ENCODE measurements at places on chromosomes 1 and 21.

DNA sequence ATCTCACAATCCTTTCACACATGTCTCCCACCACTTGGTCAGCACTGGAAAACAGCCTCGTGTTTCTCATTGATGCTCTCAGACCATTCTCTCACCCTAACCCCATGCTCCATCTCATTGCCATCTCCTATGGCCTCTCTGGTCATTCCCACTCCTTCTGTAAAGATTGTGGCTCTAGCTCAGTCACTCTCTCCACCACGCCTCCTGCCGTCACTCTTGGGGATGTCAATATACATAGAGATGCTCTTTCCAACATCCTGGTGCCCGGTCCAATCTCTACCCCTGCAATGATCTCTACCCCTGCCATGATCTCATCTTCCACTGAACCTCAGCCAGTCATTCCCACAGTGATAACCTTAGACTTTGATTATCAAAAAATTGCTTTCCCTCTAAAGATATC, 90.1 kb downstream of the NTPCR start:
- H3K4me1 ChIP-seq, result no peaks in the 10 kb centered on the region
- H3K27ac ChIP-seq, result no peak overlapping the region
- H3K27me3 ChIP-seq, result no peaks in the 10 kb centered on the region
- no peaks in the 10 kb centered on the region for H3K36me3 ChIP-seq
- no peak overlapping the region for H3K4me3 ChIP-seq

- no peak for DNase-seq
- H3K4me1 ChIP-seq, result peaks cover 19% of the 10 kb centered on the region
- no peaks in the 10 kb centered on the region for H3K36me3 ChIP-seq
- no peak overlapping the region for H3K27ac ChIP-seq
- no peak overlapping the region for H3K4me3 ChIP-seq
These were observed 3.2 kb upstream of the SRRM1 start for GRCh38 chr1:24639881-24640280.

- H3K27me3 ChIP-seq, result no peaks in the 10 kb centered on the region
- no peaks in the 10 kb centered on the region for H3K4me1 ChIP-seq
- no peaks in the 10 kb centered on the region for H3K36me3 ChIP-seq
- DNase-seq, result no peak
- H3K4me3 ChIP-seq, result no peak overlapping the region
- no peak overlapping the region for H3K27ac ChIP-seq
These were observed 499.9 kb downstream of the NUF2 start for GRCh38 chr1:163821679-163822078.

GRCh38 chr1:23013657-23014056, 2.0 kb downstream of the TEX46 start:
- DNase-seq, result no peak
- H3K4me1 ChIP-seq, result peaks cover 5% of the 10 kb centered on the region
- H3K27me3 ChIP-seq, result no peaks in the 10 kb centered on the region
- no peak overlapping the region for H3K27ac ChIP-seq

DNA sequence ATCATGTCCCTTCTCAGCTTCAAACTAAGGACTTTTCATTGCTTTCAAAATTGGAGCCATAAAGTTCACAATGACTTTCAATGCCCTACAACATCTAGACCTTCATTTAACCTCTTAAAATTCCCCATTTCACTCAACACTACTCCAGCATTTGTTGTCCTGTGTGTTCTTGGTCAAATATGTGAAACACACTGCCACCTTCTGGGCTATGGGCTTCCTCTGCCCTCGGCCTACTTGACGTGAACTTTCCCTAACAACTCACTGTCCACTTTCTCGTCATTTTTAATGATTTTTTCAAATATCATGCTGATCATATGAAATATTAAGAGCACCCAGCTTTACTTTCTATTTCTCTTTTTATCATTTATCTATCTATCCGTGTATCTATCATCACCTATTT, 2018.4 kb downstream of the NCAM2 start:
- DNase-seq, result no peak
- no peak overlapping the region for H3K4me3 ChIP-seq
- H3K4me1 ChIP-seq, result no peaks in the 10 kb centered on the region
- no peaks in the 10 kb centered on the region for H3K36me3 ChIP-seq
- H3K27ac ChIP-seq, result no peak overlapping the region

GRCh38 chr1:74715806-74716205, 17.0 kb downstream of the CRYZ start:
- H3K27ac ChIP-seq, result no peak overlapping the region
- no peak overlapping the region for H3K4me3 ChIP-seq
- H3K27me3 ChIP-seq, result no peaks in the 10 kb centered on the region
- no peak for DNase-seq

GRCh38 chr1:212182171-212182570, 103.0 kb upstream of the PPP2R5A start:
- no peaks in the 10 kb centered on the region for H3K27me3 ChIP-seq
- H3K27ac ChIP-seq, result no peak overlapping the region
- no peaks in the 10 kb centered on the region for H3K4me1 ChIP-seq
- DNase-seq, result no peak

DNA sequence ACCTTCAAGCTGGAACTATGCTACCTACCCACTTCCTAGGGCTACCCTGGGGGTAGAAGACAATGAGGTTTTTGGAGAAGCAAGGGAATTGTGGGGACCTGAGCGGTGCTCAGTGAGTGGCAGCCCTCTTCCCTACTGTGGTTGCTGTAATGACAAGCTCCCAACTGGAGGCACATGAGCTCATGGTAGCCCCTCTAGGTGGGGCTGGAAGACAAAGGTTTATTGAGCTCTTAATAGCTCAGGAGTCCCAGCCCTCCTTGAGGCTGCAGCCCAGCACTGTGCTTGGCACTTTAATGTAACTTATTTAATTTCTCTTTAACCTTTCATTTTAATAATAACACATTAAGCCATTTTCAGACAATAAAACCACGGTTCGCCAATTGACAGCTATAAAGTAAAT, 528.9 kb downstream of the OMA1 start:
- no peak overlapping the region for H3K4me3 ChIP-seq
- H3K4me1 ChIP-seq, result no peaks in the 10 kb centered on the region
- no peak for DNase-seq
- H3K27ac ChIP-seq, result no peak overlapping the region

- peaks cover 51% of the 10 kb centered on the region for H3K4me1 ChIP-seq
- no peak overlapping the region for H3K4me3 ChIP-seq
- H3K27ac ChIP-seq, result no peak overlapping the region
- no peaks in the 10 kb centered on the region for H3K27me3 ChIP-seq
These were observed 3.2 kb upstream of the CCNL2 start for GRCh38 chr1:1402072-1402900.

DNA sequence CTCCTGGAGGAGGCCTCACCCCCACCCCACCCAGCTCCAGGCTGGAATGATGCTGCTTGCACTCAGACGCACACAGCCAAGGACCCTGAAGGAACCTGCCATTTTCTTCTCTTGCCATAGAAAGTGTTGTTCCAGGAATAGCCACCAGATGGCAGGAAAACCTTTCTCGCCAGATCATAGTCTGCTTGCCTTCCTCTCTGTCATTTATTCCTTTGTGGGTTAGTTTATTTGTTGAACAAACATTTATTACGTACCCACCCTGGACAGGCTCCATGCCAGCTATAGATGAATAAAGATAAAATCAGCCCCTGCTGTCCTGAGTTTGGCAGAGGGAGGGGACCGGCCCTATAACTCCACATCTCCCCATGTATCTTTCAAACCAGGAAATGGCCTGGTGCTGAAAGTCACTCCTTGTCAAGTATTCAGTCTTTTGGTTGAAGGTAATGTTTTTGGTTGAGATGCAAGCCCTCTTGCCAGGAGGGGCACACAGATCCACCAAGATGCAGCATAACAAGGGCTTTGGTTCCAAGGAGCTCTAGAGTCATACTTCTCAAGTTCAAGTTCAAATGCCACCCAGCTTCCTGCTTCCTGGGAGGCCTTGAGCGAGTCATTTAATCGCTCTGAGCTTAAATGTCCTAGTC, 7.0 kb upstream of the KCNC4 start:
- no peak overlapping the region for H3K27ac ChIP-seq
- H3K4me3 ChIP-seq, result no peak overlapping the region
- H3K4me1 ChIP-seq, result peaks cover 27% of the 10 kb centered on the region
- DNase-seq, result peak; percentile 68

GRCh38 chr1:67869233-67869632, 36.0 kb upstream of the GNG12 start:
- H3K27me3 ChIP-seq, result no peaks in the 10 kb centered on the region
- no peaks in the 10 kb centered on the region for H3K4me1 ChIP-seq
- no peak for DNase-seq
- H3K27ac ChIP-seq, result no peak overlapping the region

GRCh38 chr21:36422279-36423098, 37.3 kb downstream of the CHAF1B start:
- no peak overlapping the region for H3K27ac ChIP-seq
- no peaks in the 10 kb centered on the region for H3K36me3 ChIP-seq
- no peak overlapping the region for H3K4me3 ChIP-seq
- no peaks in the 10 kb centered on the region for H3K27me3 ChIP-seq

- DNase-seq, result no peak
- H3K4me3 ChIP-seq, result no peak overlapping the region
- no peak overlapping the region for H3K27ac ChIP-seq
- peaks cover 5% of the 10 kb centered on the region for H3K36me3 ChIP-seq
- H3K27me3 ChIP-seq, result no peaks in the 10 kb centered on the region
- peaks cover 8% of the 10 kb centered on the region for H3K4me1 ChIP-seq
These were observed 11.0 kb downstream of the EGLN1 start for GRCh38 chr1:231411036-231411531.

DNA sequence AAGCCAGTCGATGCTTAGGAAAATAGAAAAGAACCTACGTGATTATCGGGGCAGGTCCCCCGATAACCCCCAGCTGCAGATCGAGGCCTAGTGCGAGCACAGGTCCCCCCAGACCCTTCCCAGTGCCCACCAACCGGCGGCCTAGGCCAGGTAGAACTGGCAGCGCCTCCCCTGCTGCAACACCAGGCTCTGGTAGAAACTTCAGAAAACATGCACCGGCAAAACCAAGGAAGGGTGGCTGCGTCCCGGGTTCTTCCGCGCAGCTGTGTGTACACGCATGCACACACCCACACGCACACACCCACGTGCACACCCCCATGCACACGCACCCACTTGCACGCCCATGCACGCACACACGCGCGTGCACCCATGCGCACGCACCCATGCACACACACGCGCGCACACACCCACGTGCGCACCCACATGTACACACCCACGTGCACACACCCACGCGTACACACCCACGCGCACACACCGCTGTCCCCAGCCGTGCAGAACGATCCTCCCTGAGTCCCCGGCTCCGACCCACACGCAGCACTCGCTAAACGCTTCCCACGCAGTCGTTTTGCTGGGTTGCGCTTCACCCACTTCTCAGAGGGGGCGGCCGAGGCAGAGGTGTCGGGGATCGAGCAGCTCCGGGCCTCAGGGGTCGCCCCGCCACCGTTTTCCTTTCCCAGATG, 5.2 kb downstream of the TSPEAR start:
- H3K27ac ChIP-seq, result no peak overlapping the region
- H3K27me3 ChIP-seq, result peaks cover 81% of the 10 kb centered on the region
- H3K4me3 ChIP-seq, result no peak overlapping the region
- DNase-seq, result no peak

DNA sequence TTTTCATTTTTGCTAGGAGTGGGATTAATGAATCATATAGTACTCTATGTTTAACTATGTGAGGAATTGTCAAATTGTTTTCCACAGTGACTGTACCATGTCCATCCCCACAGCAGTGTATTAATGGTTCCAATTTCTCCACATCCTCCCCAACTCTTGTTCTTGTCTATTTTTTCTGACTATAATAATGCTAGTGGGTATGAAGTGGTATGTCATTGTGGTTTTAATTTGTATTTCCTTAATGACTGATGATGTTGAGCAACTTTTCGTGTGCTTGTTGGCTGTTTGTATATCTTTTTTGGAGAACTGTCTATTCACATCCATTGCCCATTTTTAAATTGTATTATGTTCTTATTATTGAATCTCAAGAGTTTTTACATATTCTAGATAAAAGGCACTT, 10.0 kb upstream of the KPRP start:
- H3K27ac ChIP-seq, result no peak overlapping the region
- no peak for DNase-seq
- no peaks in the 10 kb centered on the region for H3K27me3 ChIP-seq
- H3K36me3 ChIP-seq, result no peaks in the 10 kb centered on the region

DNA sequence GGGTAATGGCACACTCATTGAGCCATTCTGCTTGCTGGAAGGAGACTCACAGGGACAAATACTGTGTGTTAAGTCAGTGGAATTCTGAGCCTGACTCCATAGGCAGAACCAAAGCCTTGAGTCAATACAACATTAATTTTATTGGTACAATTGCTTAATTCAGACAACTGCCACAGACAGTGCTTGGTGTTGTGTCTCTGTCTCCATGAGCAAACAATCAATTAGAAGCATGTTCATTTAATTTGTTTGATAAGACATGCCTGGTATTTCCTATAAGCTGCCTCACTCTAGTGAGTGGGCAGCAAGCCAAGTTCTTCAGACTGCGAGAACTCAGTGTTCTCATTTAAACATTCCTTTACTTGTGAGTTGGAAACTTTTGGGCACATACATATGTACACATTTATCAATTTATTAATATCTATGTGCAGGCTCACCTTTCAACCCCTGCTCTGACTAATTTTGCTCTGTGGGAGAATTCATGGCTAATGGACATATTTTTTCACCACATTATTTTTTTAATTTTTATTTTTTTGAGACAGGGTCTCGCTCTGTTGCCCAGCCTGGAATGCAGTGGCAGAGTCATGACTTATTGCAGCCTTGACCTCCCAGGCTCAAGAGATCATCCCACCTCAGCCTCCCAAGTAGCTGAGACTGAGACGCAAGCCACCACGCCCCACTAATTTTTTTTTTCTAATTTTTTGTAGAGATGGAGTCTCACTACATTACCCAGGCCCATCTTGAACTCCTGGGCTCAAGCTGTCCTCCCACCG, 4.5 kb upstream of the SRSF10 start:
- no peak overlapping the region for H3K27ac ChIP-seq
- no peaks in the 10 kb centered on the region for H3K36me3 ChIP-seq
- H3K4me3 ChIP-seq, result no peak overlapping the region
- DNase-seq, result peak; percentile 32

GRCh38 chr21:42237161-42237560, 18.2 kb downstream of the ABCG1 start:
- no peak overlapping the region for H3K27ac ChIP-seq
- H3K4me1 ChIP-seq, result peaks cover 44% of the 10 kb centered on the region
- no peak overlapping the region for H3K4me3 ChIP-seq
- H3K27me3 ChIP-seq, result no peaks in the 10 kb centered on the region

GRCh38 chr21:46082713-46082962, 15.3 kb upstream of the COL6A2 start:
- no peak overlapping the region for H3K4me3 ChIP-seq
- peaks cover 36% of the 10 kb centered on the region for H3K4me1 ChIP-seq
- DNase-seq, result no peak
- H3K27ac ChIP-seq, result no peak overlapping the region

- no peak overlapping the region for H3K4me3 ChIP-seq
- H3K27me3 ChIP-seq, result no peaks in the 10 kb centered on the region
- DNase-seq, result peak; percentile 27
- no peak overlapping the region for H3K27ac ChIP-seq
- H3K4me1 ChIP-seq, result no peaks in the 10 kb centered on the region
These were observed 118.2 kb downstream of the ODF2L start for GRCh38 chr1:86277936-86278335.

Measured in spinal cord (tissue), 10 donors.